GM12864 (cell line): ENCODE measurements at places on chromosomes 5 and 9.

GRCh38 chr9:103734471-103734870, 359.6 kb upstream of the SMC2 start:
- no peak for DNase-seq

- no peak for DNase-seq
These were observed 1548.6 kb downstream of the EFNA5 start for GRCh38 chr5:106121972-106122605.

DNA sequence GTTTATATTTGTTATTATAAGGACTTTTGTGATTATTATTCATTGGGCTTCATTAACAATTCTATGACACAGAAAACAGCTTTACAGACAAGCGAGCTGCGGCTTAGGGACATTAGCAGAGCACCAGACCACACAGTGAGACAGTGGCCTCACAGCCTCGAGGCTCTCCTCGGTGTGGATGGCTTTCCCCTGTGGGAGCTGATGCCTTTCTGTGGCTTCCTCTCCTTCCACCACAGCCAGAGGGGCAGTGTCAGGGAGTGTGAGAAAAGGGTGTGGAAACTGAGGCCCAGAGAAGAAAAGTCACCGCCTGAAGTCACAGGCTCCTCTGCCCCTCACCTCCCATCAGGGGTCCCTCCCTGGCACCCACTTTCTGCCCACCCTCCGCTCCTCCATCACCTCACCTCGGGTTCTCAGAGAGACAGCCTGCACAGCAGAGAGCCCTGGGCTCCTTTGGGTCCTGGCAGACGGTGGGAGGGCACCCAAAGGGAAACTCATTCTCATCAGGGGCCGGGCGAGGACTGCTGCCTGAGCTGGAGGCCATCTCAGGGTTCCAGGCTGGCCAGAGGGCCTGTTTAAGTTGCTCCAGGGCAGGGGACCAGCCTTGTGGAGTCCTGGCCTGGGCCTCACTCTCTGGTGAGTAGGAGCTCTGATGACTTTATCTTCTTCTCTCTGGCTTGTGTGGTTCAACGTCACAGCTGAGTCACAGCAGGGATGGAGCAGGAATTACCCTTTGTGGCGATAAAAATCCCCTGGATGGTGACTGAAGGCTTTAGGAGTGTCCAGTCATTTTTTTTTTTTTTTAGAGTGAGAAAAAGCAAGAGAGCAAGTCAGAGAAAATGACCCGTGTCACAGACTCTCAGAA, 830 bp downstream of the TRAF1 start:
- peak; percentile 78 for DNase-seq

DNA sequence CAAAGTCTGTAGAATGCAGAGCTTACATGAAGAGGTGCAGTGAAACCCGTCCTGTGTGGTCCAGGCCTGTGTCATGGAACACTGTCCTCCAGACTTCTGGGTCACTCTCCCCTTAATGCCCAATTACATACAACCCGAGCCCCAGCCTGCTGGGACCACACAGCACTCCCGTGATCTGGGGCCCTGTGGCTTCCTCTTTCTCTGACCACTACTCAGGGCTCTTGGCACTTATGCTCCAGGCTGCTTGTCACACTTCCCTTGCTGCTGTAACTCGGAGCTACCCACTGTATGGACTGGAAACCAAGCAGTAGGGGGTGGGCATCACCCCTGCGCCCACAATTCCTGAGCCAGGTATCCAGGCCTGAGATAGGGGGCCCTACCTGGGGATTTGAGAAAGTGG, 10.3 kb upstream of the IL3 start:
- no peak for DNase-seq

- DNase-seq: no peak
These were observed 131.5 kb downstream of the ADAMTS19 start for GRCh38 chr5:129591508-129592160.
